Sciatic nerve (tissue), 2 donors: ENCODE measurements at places on chromosomes 16 and 17. TPM values are rescaled to one million over a fixed set of nuclear protein-coding genes. Genes with fewer than 3 reads are reported as not detected.

DNA sequence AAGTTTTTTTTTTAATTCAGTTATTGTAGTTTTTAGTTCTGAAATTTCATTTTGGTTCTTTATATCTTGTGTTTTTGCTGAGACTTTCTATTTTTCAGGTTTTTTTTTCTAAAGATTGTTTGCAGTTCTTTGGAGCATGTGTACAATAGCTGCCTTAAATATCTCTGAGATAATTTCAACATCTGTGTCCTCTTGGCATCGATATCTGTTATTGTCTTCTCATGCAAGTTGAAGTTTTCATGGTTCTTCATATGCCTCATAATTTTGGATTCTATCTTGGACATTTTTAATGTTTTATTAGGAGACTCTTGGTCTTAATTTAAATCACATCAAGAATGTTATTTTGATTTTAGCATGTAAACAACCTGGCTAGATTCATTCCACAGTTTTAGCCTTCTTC, 22.8 kb downstream of the COX11 start:
- no peak for DNase-seq

Gene SOST
- total RNA-seq, result not detected

Gene GGNBP2
- total RNA-seq, result 88.8 TPM

Gene IRX3
- total RNA-seq, result 1.1 TPM

Gene ZSCAN32
- 14.3 TPM for total RNA-seq

Gene ASIC2
- 1.1 TPM for total RNA-seq
